MCF 10A (cell line): ENCODE measurements at places on chromosomes 3 and 15. TPM values are rescaled to one million over a fixed set of nuclear protein-coding genes. Genes with fewer than 3 reads are reported as not detected.

GRCh38 chr15:27646531-27646930 lies 452.6 kb downstream of the OCA2 start:
- H3K27me3 ChIP-seq: no peaks in the 10 kb centered on the region
- no peak overlapping the region for H3K4me3 ChIP-seq
- no peaks in the 10 kb centered on the region for H3K4me1 ChIP-seq
- no peak for DNase-seq

GRCh38 chr15:62231856-62232255 lies 66.8 kb upstream of the C2CD4B start:
- H3K27me3 ChIP-seq: no peaks in the 10 kb centered on the region
- no peak overlapping the region for H3K4me3 ChIP-seq
- no peak for DNase-seq

DNA sequence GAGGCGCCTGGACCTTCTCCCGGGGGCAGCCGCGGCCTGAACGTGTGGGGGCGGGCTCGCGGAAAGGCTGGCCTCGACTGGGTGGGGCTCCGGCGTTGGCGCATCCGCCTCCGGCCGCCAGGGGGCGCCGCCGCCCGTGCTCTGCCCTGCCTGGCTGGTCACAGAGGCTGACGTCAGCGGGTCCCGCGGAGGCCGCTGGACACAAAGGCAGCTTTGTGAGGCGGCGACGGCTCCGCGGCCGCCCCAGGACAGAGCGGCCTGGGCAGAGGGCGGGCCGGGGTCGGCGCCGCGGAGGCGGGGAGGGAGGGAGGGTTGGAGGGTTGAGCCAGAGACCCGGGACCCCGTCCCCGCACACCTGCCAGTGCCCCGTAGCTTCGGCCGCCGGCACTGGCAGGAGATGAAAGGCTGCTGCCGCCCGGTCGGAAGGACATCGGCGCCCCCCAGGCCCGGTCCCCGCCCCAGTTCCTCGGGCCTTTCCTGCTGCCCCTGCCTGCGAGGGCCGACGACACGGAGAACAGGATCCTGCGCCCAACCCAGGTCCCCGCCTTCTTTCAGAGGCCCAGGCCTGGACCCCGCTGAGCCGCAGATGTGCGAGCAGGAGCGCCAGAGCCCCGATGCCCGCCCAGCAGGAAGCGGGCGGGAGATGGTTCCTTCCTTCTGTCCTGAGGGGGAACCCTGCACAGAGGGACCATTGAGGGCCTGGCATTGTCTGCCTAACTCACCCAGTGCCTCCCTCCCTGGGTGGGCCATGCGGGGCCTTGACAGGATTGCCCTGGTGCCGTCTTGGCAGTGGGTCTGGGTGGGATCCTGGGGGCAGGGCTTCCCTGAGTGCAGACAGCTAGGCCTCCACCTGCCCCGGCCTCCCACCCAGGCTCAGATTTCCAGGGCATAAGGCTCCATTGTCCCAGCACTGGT lies 8.7 kb upstream of the SEMA3B start:
- peak overlapping the region; percentile 63 for H3K27ac ChIP-seq
- H3K27me3 ChIP-seq: no peaks in the 10 kb centered on the region
- peak; percentile 85 for DNase-seq

DNA sequence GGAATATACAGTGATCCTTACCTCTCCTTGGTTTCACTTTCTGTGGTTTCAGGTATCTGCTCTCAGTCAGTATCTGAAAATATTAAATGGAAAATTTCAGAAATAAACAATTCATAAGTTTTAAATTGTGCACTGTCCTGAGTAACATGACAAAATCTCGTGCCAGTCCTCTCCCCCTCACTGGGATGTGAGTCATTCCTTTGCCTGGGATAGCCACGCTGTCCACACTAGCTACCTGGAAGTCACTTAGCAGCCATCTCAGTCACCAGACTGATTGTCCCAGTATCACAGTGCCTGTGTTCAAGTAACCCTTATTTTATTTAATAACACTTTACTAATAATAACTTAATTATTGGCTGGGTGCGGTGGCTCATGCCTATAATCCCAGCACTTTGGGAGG lies 15.3 kb upstream of the KLHL25 start:
- DNase-seq: peak; percentile 32
- H3K4me3 ChIP-seq: no peak overlapping the region
- H3K4me1 ChIP-seq: peaks cover 3% of the 10 kb centered on the region
- H3K27me3 ChIP-seq: no peaks in the 10 kb centered on the region
- H3K36me3 ChIP-seq: no peaks in the 10 kb centered on the region
- H3K27ac ChIP-seq: no peak overlapping the region

- H3K36me3 ChIP-seq: no peaks in the 10 kb centered on the region
- peaks cover 6% of the 10 kb centered on the region for H3K4me1 ChIP-seq
- H3K27me3 ChIP-seq: no peaks in the 10 kb centered on the region
- DNase-seq: no peak
- no peak overlapping the region for H3K4me3 ChIP-seq
Measured at GRCh38 chr15:59394166-59394661, 21.5 kb upstream of the MYO1E start.

GRCh38 chr3:136518102-136518501 lies 234.1 kb downstream of the STAG1 start:
- DNase-seq: no peak
- no peaks in the 10 kb centered on the region for H3K27me3 ChIP-seq
- no peak overlapping the region for H3K27ac ChIP-seq
- H3K4me3 ChIP-seq: no peak overlapping the region
- no peaks in the 10 kb centered on the region for H3K4me1 ChIP-seq

GRCh38 chr15:65816441-65816840 lies 24.3 kb upstream of the DENND4A start:
- peaks cover 7% of the 10 kb centered on the region for H3K36me3 ChIP-seq
- H3K27me3 ChIP-seq: no peaks in the 10 kb centered on the region
- no peak overlapping the region for H3K4me3 ChIP-seq
- DNase-seq: no peak
- H3K27ac ChIP-seq: no peak overlapping the region
- no peaks in the 10 kb centered on the region for H3K4me1 ChIP-seq

DNA sequence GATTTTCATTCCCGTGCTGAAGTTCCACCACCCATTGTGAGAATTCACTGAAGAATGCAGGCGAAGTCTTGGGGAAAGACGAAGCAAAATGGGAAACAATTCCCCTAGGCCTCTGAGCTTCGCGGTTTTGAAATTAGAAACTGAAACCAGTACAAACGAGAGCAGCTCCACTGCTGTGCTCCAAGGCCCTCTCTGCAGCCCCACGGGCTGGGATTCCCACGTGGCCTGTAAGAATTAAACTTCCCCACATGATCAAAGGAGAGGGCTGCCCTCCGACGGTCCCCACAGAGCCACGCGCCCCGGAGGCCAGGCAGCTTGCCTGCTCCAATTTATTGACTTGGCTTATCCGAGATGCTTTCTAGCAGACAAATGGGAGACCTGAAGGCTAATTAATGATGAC lies 144.0 kb downstream of the GREM1 start:
- DNase-seq: no peak
- H3K36me3 ChIP-seq: no peaks in the 10 kb centered on the region
- H3K4me1 ChIP-seq: peaks cover 10% of the 10 kb centered on the region
- H3K27me3 ChIP-seq: no peaks in the 10 kb centered on the region
- H3K4me3 ChIP-seq: no peak overlapping the region

DNA sequence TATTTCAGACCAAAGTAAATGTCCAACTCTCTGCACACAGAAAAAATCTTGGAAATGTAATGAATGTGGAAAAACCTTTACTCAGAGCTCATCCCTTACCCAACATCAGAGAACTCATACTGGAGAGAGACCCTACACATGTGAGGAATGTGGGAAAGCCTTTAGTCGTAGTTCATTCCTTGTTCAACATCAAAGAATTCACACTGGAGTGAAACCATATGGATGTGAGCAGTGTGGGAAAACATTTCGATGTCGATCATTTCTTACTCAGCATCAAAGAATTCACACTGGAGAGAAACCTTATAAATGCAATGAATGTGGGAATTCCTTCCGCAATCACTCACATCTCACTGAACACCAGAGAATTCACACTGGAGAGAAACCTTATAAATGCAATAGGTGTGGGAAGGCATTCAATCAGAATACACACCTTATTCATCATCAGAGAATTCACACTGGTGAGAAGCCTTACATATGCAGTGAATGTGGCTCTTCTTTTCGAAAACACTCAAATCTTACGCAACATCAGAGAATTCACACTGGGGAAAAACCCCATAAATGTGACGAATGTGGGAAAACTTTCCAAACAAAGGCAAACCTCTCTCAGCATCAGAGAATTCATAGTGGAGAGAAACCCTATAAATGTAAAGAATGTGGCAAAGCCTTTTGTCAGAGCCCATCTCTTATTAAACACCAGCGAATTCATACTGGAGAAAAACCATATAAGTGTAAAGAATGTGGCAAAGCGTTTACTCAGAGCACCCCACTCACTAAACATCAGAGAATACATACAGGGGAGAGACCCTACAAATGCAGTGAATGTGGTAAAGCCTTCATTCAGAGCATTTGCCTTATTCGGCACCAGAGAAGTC lies 8.0 kb upstream of the ZNF501 start:
- no peaks in the 10 kb centered on the region for H3K27me3 ChIP-seq
- H3K4me3 ChIP-seq: no peak overlapping the region
- peak; percentile 7 for DNase-seq
- H3K36me3 ChIP-seq: peaks cover 28% of the 10 kb centered on the region

- no peak overlapping the region for H3K27ac ChIP-seq
- H3K36me3 ChIP-seq: peaks cover 9% of the 10 kb centered on the region
- no peak overlapping the region for H3K4me3 ChIP-seq
- no peak for DNase-seq
Measured at GRCh38 chr15:71231758-71232157, 116.5 kb downstream of the THSD4 start.

DNA sequence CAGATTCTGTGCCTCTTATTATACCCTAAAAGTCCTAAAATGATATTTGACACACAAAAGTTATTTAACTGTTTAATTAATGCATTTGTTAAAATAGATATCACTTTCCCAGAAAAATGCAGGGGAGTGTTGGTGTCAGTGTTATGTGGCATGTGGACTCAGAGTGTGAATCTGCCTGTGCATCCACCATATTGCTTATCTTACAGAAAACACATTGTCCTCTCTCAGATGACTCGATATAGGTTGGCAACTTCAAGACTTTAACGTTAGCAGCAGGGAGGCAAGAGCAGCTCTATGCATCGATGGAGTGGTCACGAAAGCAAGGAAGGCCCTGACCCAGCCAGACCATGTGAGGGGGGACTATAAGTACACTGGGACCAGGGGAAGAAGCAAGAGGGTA lies 165.4 kb upstream of the DCBLD2 start:
- no peak overlapping the region for H3K27ac ChIP-seq
- no peaks in the 10 kb centered on the region for H3K4me1 ChIP-seq
- no peak overlapping the region for H3K4me3 ChIP-seq
- peaks cover 40% of the 10 kb centered on the region for H3K27me3 ChIP-seq

DNA sequence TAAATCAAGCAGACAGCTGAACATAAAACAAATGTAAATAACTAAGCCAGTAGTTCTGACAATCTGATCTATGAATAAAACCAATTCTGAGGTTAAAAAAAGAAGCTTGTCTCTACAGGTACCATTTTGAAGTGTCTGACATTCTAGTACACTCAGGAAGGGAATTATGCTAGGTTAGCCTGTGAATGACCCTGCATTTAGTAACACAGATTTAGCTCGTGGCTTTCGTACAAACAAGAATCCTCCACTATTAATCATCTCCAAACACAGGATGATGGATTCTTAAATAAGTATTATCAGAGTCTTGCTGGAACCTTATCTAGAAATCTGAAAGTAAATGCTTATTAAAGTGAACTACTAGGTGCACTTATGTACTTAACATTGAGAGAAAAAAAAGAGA lies 1120.1 kb downstream of the ROBO1 start:
- no peak for DNase-seq
- H3K27ac ChIP-seq: no peak overlapping the region
- H3K4me1 ChIP-seq: no peaks in the 10 kb centered on the region
- H3K36me3 ChIP-seq: no peaks in the 10 kb centered on the region
- no peak overlapping the region for H3K4me3 ChIP-seq

DNA sequence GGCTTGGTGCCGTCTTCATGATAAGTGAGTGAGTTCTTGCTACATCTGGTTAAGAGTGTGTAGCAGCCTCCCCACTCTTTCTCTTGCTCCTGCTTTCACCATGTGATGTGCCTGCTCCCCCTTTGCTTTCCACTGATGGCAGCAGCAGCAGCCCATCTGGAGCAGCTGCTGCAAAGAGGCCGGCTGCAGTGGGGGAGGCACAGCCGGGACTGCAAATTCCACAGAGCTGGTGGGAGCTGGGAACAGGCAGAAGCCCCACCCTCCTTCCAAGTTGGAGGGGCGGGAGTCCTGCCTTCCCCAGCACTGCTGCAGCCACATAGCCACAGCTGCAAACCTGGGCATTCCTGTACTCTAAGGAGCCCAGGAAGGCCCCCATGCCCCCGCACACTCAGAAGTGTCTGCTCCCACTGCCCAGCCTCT lies 62.8 kb upstream of the IMPG2 start:
- H3K27me3 ChIP-seq: no peaks in the 10 kb centered on the region
- no peak overlapping the region for H3K27ac ChIP-seq
- peaks cover 7% of the 10 kb centered on the region for H3K36me3 ChIP-seq
- no peak for DNase-seq

- no peak overlapping the region for H3K27ac ChIP-seq
- DNase-seq: no peak
- H3K4me1 ChIP-seq: no peaks in the 10 kb centered on the region
- peaks cover 64% of the 10 kb centered on the region for H3K27me3 ChIP-seq
- H3K4me3 ChIP-seq: no peak overlapping the region
- H3K36me3 ChIP-seq: no peaks in the 10 kb centered on the region
Measured at GRCh38 chr3:124372775-124373174, 357.5 kb upstream of the UMPS start.

DNA sequence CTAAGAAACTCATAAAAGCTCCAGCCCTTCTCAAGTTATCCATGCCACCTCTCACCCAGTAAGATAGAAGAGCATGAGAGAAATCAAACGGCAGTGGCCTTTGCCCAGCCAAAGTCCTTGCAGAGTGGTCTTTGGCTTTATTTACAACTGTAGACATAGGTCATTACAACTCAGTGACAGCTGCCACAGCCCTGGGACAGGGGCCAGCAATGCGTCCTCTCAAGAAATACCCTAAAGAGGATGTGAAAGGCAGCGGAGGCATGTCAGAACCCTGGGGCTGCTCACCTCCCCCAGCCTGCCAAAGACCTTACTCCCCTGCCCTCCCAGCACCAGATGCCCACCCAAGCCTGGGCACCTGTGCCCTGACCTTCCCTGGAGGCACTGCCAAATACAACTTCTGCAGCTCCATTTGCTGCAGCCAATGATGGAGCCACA lies 6.3 kb downstream of the ACAA1 start:
- peaks cover 26% of the 10 kb centered on the region for H3K4me1 ChIP-seq
- no peaks in the 10 kb centered on the region for H3K27me3 ChIP-seq
- peaks cover 70% of the 10 kb centered on the region for H3K36me3 ChIP-seq
- no peak for DNase-seq

The CYB561D2 gene
- 24.0 and 24.1 TPM in 2 replicates for total RNA-seq

The HDC gene
- total RNA-seq: not detected in 2 replicates

The ZFYVE19 gene
- total RNA-seq: 19.2 and 19.9 TPM in 2 replicates

The WDR49 gene
- 0.54 and 0.98 TPM in 2 replicates for total RNA-seq

The SEMA6D gene
- 0.65 and 1.1 TPM in 2 replicates for total RNA-seq

The HSPBAP1 gene
- total RNA-seq: 11.3 and 15.2 TPM in 2 replicates

The NR1I2 gene
- total RNA-seq: not detected in 2 replicates

The GOLGA8J gene
- total RNA-seq: 0.21 TPM in 1 of 2 replicates, not detected in the other

The ADGRG7 gene
- total RNA-seq: not detected in 2 replicates

The ROPN1 gene
- total RNA-seq: not detected in 2 replicates

The IL5RA gene
- total RNA-seq: not detected in 2 replicates

The ZBTB47 gene
- total RNA-seq: 10.9 and 12.4 TPM in 2 replicates

The TRH gene
- total RNA-seq: not detected in 2 replicates

The PLOD2 gene
- 109 and 149 TPM in 2 replicates for total RNA-seq

The RASGRF1 gene
- total RNA-seq: 0.29 and 0.70 TPM in 2 replicates

The THSD4 gene
- 36.3 and 38.2 TPM in 2 replicates for total RNA-seq

The RARB gene
- not detected in 2 replicates for total RNA-seq

The CLPX gene
- 47.9 and 48.9 TPM in 2 replicates for total RNA-seq

The ITIH4 gene
- total RNA-seq: 0.58 and 2.9 TPM in 2 replicates

The SLC27A2 gene
- total RNA-seq: 0.64 and 0.84 TPM in 2 replicates
